GM06990 (cell line): ENCODE measurements at places on chromosomes 12 and 14.

- no peak for DNase-seq
Measured at GRCh38 chr12:95187865-95188415, 29.3 kb downstream of the FGD6 start.

DNA sequence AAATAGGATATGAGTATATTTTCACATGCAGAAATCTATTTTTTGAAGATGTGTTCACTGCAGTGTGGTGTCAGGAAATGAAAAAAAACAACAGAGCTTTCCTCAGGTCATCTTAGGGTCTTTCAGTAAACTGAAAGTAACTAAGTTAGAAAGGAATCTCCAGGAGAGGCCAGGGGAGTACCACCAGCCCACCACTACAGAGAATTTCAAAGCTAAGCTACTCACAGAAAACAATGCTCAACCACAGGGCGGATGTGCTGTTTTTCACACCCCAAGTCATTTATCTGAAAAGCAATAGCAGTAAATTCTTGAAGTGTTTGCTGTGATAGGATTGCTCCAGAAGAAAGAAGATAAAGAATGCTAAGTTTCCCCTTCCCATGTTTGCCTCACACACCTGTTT lies 79.0 kb downstream of the IFNG start:
- no peak for DNase-seq

DNA sequence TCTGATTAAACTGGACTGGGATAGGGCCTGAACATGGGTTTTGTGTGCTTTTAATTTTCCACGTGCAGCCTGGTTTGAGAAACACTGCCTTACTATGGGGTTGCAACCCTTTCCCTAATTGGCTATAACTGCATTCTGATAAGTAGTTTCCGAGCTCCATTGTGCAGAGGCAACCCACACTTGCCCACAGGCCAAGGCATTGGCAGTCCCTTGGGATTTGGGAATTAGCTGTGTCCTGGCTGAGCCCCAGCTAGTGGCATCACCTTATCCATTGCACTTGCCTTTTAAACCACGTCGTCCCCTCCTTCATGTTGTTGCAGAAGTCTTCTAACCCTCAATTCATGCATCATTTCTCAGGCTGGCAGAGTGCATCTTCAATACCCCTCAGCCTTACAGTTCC lies 10.2 kb downstream of the VCPKMT start:
- no peak for DNase-seq

DNA sequence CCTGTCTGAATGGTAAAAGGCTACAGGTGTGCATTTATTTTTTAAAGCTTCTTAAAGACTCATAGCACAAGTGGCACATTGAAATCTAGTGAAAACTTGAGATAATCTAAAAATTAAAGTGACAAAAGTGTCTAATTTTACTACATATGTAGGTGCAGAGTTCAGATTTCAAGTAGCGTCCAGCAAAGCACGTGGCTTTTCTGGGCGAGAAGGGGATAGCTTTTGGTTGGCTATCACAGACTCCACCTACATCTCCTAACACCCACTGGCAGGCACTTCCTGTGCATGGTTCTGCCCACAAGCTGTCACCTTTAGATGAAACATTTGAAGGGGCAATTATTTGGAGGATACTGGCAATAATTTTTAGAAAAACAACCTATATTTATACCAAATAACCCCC lies 1.9 kb upstream of the PITPNM2 start:
- DNase-seq: no peak

- no peak for DNase-seq
Measured at GRCh38 chr12:13538136-13538535, 341.6 kb downstream of the EMP1 start.

- no peak for DNase-seq
Measured at GRCh38 chr14:64637735-64638473, 66.3 kb upstream of the PLEKHG3 start.

DNA sequence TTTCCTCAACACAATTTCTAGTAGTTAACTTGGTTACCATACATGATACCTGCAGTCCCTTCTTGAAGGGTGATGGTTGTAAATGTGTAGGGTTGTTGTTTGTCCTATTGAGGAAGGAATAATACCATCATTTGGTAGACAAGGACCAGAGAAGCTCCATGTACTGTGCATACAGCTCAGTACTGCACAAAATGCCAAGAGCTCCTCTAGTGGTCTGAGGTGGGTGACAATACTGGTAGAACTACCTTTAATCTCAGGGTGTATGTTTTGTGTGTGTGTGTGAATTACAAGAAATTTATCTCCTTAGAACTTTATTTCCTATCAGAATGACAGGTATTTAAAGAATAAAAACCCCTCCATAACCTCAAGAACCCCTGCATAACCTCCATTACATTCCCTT lies 575.3 kb downstream of the TMTC2 start:
- DNase-seq: no peak

DNA sequence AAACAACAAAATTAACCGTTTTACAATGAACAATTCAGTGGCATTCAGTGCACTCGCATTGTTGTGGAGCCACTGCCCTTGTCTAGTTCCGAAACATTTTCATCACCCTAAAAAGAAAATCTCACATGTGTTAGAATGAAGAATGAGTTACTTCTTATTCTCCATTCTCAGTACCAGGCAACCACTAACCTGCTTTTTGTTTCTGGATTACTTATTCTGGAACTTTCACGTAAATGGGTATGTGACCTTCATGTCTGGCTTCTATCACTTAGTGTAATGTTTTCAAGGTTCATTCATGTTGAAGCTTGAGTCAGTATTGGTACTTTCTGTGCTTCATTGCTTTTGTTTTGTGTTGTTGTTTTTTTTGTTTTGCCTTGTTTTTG lies 15.6 kb downstream of the RCOR1 start:
- peak; percentile 66 for DNase-seq

- no peak for DNase-seq
Measured at GRCh38 chr12:66679461-66680084, 697 bp upstream of the GRIP1 start.

DNA sequence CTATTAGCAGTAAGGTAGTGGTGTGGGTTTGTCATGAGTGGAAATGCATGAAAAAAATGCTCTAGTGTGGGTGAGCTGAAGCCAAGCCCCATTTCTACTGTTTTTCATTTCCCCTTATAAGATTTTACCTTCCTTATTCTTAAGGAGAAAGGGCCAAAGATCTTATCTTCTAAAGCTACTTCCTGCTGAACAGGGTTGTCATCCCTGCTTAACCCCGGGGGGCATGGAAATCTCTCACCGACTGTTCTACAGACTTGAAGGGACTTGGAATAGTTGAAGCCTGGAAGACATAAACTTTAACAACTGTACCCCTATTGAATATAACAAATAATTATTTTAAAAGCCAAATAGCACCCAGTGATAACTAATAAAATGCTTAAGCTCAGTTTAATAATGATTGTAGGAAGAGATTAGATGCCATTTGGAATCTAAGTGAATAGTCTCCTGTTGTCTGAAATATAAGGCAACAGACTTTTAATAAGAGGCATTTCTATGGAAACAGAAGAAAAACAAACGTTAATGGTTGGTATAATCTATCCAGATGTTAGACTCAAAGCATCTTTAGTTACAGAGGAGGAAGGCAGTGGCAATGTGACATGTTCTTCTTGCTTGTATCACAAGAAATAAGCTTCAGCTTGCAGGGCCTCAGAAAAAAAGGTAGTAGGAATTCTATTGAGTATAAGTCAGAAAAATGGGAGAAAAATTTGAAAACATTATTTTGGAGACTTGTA lies 1.8 kb upstream of the GMFB start:
- DNase-seq: no peak
